ENCODE measurements at places on chromosomes 13 and 19. TPM values are rescaled to one million over a fixed set of nuclear protein-coding genes. Genes with fewer than 3 reads are reported as not detected.

The PCCA gene
- total RNA-seq = 11.7 TPM

The PSPN gene
- total RNA-seq = 2.7 TPM

The CGB5 gene
- total RNA-seq = not detected

The KIRREL2 gene
- total RNA-seq = 0.58 TPM

The CAPN12 gene
- 22.9 TPM for total RNA-seq

The PEAK3 gene
- 0.70 TPM for total RNA-seq

The KLK10 gene
- total RNA-seq = not detected

The TNNT1 gene
- total RNA-seq = 0.38 TPM

The DMKN gene
- not detected for total RNA-seq

The KLC3 gene
- total RNA-seq = not detected

The LAIR1 gene
- total RNA-seq = 56.6 TPM

All from activated CD4-positive, alpha-beta memory T cell treated with anti-CD3 and anti-CD28 coated beads, Interleukin-2, amount 10 ng/mL, durations not matched to agents 7 days and 5 days (primary cell).